T47D (cell line): ENCODE measurements at places on chromosomes 7 and 10.

DNA sequence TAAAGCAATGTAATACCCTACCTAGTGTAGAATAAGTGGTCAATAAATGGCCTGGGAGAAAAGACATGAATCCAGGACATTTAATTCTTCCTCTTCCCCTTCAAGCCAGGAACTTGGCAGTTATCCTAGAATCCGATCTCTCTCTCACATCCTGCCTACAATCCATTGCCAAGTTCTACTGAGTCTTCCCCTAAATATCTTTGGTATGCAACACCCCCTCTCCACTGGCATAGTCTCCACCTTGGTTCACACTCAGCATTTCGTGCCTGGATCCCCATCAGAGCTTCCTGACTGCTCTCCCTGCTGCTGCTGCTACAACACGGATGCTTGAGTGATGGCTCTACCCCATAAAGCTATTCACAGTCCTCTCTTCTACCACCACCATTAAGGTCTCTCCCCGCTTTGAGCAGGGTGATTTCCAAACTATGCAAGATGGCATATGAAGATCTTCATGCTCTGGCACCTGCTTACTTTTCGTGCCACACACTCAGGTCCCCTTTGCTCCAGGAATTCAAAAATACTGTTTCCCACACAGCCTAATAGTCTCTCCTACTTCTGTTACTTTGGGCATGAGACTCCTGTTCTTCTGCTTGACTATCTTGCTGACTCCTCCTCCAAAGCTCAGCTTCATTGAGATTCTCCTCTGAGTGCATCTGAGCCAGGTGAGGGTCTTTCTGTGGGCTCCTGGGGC is 4.8 kb downstream of the ANK3 start:
- peak; percentile 45 for DNase-seq

GRCh38 chr10:129670124-129670523 is 203.1 kb downstream of the MGMT start:
- no peak for DNase-seq

- no peak for DNase-seq
These were observed 414.8 kb downstream of the PHTF2 start for GRCh38 chr7:78213402-78213801.

- DNase-seq = no peak
These were observed 114.7 kb downstream of the PDGFA start for GRCh38 chr7:404812-405488.

GRCh38 chr7:116981939-116982338 is 28.6 kb downstream of the ST7 start:
- no peak for DNase-seq

GRCh38 chr7:120307991-120308545 is 35.1 kb downstream of the KCND2 start:
- DNase-seq = no peak

DNA sequence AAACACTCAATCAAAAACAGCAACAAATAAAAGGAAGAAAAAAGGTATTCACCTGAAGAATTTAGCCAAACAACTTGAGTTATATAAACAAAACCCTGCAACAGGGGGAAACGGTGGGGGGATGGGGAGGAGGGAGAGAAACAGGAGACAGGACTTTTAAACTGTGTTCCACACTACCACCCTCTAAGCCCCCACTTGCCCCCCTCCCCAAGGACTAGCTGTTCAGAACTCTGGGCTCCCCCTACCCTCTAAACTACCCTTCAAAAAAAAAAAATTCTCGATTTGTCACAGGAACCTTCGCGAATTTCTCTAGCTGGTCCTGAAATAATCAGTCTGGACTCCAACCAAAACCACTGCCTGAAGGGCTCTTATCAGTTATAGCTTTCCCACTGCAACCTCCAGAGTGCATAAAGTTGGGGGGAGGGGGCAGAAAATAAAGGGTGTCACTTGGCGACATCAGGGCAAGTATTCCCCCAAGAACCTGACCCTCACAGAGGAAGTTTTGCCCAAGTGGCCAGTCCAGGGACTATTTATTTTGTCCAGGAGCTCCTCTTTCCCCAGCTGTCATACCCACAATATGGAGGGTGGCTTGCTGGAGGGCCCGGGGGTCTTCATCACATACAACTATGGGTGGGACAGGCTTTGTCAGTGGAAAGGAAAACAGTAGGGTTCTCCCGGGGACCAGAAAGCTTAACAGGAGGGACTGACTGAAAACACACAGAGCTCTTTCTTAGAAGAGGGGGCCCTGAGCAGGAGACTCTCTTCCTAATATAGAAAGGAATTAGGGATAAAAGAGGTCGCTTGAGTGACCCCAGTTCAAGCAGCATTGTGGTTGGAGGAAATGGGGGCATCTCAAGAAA is 1.3 kb downstream of the UBE2H start:
- no peak for DNase-seq

- no peak for DNase-seq
These were observed 158.4 kb downstream of the RGS10 start for GRCh38 chr10:119384127-119384526.

GRCh38 chr7:36129048-36129534 is 24.0 kb upstream of the EEPD1 start:
- DNase-seq = no peak

GRCh38 chr7:18654709-18655108 is 159.2 kb downstream of the HDAC9 start:
- no peak for DNase-seq

GRCh38 chr10:125021686-125022344 is 79.9 kb downstream of the ZRANB1 start:
- DNase-seq = no peak
